ENCODE measurements at places on chromosomes 7 and 10.

DNA sequence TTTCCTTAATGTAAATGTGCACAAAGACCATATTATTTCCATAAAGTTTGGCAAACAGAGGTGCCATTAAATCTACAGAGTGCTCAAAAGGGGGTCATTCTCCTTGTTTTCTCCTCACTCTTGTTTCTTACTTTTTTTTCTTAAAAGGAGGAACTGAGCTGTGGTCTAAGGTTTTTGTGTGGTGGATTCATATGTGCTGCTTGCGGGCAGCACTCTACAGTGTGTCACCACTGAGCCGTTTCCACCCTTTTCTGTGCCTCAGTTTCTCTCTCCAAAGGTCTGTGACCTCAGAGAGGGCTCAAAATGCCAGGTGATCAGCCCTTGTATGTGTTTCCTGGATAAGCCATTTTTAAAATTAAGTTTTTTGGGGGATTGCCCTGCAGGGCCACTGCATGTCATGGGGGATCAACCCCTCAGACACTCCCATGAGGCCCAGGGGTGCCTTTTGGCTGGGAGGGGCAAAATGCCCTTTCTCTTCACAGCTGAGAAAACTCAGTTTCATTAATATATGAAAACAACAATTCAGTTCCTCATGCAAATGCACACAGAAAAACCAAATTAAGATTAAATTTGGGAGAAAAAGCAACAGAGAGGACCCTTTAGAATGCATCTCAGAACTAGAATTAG lies 56.9 kb upstream of the VOPP1 start:
- DNase-seq: no peak

DNA sequence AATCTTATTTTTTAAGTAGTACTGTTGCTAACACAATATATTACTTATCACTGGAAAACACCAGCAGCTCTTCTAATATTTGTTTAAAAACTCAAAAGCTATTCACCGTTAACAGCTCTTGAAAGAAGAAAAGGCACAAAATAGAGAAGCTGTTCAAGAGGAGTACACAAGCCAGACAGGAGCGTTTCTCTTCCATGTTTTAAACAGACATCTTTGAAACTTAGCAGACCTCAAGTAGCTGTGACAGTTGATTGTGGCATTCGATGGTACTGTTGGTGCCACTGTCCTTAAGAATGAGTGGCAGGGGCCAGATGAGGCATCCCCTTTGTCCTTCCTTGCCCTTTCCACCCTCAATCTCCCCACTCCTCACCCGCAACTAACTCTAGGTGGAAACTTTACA lies 81.6 kb upstream of the PRR15 start:
- no peak for DNase-seq

- no peak for DNase-seq
Measured at GRCh38 chr7:41084381-41084780, 618.5 kb downstream of the INHBA start.

- no peak for DNase-seq
Measured at GRCh38 chr7:84139986-84140729, 54.4 kb downstream of the SEMA3A start.

- no peak for DNase-seq
Measured at GRCh38 chr7:120060281-120060680, 212.7 kb upstream of the KCND2 start.

DNA sequence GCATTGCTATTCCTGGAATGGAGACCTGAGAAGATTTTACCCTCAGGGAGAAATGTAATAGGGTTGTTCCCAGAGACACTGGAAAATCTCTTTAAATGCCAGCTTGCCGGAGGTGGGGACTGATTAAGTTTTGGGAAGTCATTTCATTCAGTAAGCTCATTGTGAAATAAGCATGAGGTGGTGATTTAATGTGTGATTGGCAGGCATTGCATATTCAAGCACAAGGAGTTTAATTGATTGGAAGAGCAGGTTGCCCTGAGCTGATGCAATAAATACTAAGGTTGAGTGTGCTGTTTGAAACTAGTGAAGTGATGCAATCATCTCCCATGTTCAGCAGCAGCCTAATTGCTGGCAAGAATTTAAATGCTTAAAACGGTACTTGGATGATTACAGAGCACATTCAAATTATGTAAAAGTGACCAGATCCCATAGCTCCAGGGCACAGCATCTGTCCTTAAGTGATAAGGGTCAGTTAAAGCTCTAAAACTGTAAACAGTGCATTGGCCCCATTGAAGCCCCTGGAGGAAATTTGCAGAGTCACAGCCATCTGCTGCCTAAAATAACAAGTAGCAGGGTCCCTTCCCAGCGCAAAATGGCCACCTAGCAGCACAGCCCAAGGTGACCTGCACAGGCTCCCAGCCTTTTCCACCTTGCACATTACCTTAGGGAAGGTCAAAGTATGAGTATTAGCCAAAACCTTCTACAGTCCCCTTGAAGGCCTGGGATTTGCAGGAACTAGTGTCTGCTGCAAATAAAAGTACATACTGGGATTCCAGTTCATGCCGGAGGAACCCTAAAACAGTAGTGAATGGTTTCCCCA lies 92.1 kb downstream of the CCDC71L start:
- DNase-seq: no peak

GRCh38 chr10:70594161-70594560 lies 8.4 kb downstream of the PRF1 start:
- DNase-seq: peak; percentile 61

- no peak for DNase-seq
Measured at GRCh38 chr10:85513436-85513835, 853.2 kb downstream of the GRID1 start.

DNA sequence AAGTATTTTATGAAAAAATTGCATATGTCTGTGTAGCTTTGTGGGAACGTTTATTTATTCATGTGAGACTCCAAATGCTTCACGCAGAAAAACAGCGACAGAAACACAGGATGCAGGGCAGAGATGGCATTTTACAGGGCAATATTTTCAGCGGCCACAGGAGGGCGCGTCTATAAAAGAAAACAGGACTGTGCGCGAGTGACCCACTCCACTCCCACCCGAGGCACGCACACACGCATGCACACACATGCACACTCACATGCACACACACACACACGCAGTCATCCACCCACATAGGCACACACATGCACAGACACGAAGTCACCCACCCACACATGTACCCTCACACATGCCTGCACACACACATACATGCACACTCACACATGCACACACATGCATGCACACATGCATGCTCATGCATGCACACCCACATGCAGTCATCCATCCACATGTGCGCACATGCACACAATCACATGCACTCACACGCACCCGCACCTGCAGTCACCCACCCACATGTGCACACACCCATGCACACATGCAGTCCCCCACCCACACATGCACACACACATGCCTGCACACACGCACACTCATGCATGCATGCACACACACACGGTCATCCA lies 96.3 kb downstream of the DNAJB6 start:
- no peak for DNase-seq

GRCh38 chr7:584122-584465 lies 64.4 kb upstream of the PDGFA start:
- DNase-seq: no peak

- DNase-seq: no peak
Measured at GRCh38 chr7:108528183-108528712, 2.3 kb upstream of the PNPLA8 start.

- no peak for DNase-seq
Measured at GRCh38 chr7:127961786-127962453, 69.3 kb downstream of the LRRC4 start.

GRCh38 chr10:112565434-112566053 lies 118.5 kb downstream of the VTI1A start:
- no peak for DNase-seq

DNA sequence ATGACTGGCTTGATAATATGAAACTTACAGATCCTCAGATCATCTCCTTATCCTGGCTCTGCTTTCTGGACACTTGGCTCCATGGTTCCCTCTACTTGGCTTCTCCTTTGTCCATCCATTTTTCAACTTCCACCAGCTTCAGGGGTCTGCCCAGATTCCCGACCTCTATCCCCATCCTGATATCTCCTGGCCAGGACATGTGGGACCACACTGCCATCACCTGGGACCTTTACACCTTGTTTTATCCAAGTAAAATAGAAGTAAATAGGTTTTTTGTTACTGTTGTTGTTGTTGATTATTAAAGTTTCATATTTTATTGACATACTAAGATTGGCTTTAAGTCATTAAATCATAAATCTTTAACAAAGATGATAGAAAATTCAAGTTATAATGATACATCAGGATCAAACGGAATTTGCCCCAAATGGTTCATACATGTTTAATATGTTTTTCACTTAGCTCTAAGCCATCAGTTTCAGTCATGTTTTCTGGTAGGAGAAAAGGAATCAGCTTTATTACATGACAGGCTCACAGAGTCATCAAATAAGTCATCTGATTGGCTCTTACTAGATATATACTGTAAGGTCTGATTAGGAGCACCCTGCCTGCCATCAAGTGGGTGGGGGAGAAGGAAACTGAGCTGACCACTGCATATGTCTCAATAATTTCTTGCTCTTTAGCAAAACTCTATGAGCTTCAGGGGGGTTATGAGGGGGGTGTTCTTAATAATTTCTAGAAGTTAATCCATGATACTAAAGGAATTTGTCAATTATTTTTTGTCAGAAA lies 111.5 kb upstream of the AHR start:
- DNase-seq: no peak

DNA sequence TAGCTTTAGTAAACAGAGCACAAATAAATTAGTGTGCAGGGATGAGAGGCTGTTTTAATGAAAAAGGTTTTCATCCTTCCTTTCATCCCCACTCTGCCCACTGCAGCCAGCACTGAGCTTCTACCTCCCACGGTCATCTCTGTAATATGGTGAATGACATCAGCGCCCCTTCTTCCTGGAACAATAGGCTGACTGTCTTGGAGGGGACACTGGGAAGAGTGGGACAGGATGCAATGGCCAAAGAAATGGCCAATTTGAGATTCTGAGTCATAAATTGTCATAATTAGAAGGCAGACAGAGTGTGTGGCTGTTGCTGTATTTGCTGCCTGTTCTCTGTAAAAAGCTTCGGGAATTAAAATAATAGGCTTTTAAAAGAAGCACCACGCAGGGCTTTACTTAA lies 126.7 kb upstream of the CALN1 start:
- no peak for DNase-seq

- no peak for DNase-seq
Measured at GRCh38 chr7:135337506-135337905, 103.9 kb downstream of the STRA8 start.

DNA sequence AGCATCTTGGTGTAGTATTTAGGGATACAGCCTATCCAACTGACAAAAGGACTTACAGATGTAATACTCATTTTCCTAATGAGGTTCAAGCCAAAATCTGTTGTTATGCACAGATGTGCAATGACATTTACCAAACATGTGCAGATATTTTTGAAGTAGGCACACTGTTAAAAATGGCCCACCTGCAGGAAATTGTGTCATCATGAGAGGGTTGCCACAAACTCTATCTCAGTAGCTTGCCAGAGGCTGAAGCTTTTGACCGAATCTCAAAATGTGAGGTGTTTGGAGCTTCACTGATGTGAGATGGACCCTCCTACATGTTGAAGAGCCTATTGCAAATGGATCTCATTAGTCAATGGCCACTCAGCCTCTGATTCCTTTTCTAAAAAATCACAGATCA lies 89.7 kb upstream of the CSTF2T start:
- no peak for DNase-seq

GRCh38 chr7:156458011-156458410 lies 182.6 kb upstream of the RNF32 start:
- no peak for DNase-seq

DNA sequence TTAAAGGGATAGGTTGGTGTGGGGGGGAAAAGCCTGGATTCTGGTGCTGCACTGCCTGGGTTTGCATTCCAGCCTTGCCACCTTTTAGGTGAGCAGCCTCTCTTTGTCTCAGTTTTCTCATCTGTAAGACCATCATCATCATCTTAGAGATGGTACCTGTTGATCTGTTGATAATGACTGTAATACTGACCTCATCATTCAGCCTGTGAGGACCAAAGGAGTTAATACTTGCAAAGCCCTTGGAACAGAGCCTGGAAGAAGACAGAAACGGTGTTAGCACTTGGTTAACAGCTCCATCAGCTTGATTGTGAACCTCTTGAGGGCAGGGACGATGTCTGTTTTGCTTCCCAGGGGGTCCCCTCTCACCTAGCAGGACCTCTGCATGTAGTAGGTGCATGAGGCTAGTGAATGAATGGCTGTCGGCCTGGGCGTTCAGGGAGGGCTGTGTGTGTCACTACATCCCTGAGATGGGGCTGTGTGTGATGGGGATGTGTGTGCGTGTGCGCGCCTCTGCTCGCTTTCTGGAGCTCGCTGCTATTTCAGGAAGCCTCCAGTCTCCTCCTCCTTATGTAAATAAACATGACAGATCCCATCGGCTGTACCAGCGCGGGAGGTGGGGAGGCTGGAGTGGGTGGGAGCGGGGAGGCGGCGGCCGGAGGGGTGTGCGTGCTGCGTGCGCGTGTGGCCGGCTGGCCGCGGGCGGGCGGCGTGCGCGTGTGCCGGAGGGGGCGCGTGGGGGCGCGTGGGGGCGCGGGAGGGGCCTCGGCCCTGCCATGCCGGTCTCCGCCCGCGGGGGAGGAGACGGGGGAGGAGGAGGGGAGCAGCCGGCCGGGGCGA lies 61.2 kb downstream of the NEURL1 start:
- DNase-seq: no peak

GRCh38 chr10:20922451-20922850 lies 25.3 kb upstream of the NEBL start:
- no peak for DNase-seq

DNA sequence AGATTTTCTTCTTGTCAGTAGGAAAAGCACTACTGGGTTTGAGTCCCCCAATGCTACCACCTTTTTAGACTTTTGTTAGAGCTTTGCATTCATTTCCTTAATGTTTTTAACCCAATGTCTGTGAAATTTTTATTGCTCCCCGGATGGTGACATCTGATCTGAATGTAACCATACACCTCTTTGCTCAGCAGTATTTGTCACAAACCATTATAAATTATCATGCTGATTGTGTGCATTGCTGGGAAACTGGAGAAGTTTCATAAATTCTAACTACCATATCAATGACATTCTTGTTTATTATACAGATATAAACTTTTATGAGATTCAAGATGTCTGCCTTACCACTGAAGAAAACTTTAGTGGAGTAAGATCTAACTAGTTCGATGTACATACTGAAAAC lies 8.5 kb downstream of the NRP1 start:
- DNase-seq: no peak

Measured in natural killer cell treated with Interleukin-12 subunit alpha and Interleukin-12 subunit beta and Interleukin-15 and Interleukin-18, amount 100 ng/mL, for 72 hours (primary cell).